Renal cortical epithelial cell (primary cell): ENCODE measurements at places on chromosomes 2 and 18. TPM values are rescaled to one million over a fixed set of nuclear protein-coding genes. Genes with fewer than 3 reads are reported as not detected.

The TSPYL6 gene
- total RNA-seq: not detected in 2 replicates

The DTNA gene
- total RNA-seq: 10.4 and 21.1 TPM in 2 replicates

The RASGRP3 gene
- total RNA-seq: 2.4 and 8.9 TPM in 2 replicates

The DYNAP gene
- not detected in 2 replicates for total RNA-seq

The FNDC4 gene
- total RNA-seq: 25.6 and 30.4 TPM in 2 replicates

The PSMA8 gene
- not detected in 2 replicates for total RNA-seq

The RNF152 gene
- 0.70 and 3.3 TPM in 2 replicates for total RNA-seq

DNA sequence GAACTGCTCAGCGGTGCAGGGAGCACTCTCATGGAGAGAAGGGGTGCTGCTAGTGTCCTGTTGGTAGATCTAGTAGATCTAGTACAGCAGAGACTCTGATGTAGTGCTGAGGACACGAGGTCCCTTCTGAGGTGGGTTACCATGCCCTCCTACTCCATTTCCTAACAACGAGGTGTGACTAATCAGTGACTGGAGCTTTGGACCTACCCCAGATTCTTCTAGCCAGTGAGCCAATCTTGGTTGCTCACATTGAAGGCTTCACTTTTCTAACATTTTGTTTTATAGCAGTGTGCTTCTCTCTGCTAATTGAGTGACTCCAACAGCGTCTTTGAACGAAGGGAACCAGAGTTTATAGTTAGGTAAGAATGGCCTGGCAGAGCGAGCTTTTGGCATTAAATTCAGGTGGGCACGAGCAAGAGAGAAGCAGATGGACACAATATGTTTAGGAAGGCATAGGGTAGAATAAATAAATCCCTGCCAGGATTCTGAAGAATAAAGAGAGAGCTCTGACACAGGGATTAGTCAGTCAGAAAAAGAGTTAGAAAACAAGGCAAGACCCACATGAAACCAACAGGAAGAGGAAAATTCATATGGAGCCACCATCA, 306.0 kb upstream of the RAB12 start:
- no peak for DNase-seq

DNA sequence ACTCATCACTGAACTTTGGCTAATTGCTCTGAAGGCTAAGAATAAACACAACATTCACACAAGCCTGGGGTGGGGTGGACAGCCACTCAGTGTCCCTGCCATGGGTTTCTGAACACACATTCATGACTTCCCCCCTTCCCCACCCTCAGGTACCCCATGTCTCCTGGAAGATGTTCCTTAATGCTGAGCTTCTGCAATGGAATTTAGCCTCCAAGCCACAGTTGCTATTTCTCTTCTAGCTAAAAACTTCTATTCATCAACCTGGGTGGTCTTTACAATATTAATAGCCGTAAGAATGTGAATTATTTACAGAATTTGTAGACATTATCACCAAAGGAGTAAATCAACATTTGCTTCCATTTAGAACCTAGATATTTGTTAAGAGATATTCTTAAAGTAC, 175.1 kb downstream of the ACKR3 start:
- no peak for DNase-seq

- no peak for DNase-seq
These were observed 21.7 kb upstream of the CTAGE1 start for GRCh38 chr18:22439447-22439846.

GRCh38 chr2:179096090-179096489, 46.2 kb upstream of the CCDC141 start:
- DNase-seq: peak; percentile 26

- DNase-seq: no peak
These were observed 87.0 kb upstream of the ITGA6 start for GRCh38 chr2:172340394-172340793.

GRCh38 chr18:10027461-10027860, 113.6 kb downstream of the VAPA start:
- DNase-seq: no peak

- DNase-seq: peak; percentile 44
These were observed 7.1 kb downstream of the TMEM163 start for GRCh38 chr2:134711692-134712091.

DNA sequence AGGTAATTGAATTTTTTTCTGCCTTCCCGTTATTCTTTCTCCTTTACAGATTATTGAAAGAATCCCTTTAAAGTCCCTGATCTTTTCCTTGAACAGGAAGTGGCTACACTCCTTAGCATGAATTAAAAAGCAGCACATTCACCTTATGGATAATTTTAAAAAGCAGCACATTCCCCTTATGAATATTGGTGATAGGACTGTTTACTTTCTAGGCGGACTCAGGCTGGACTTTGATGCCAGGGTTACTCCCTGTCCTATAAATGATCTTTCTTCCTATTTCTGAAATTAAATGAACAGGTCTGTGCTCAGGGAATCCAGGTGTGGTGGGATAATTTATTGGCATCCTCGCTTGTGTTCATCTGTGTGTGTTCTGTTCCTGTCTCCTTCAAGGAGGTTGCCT, 226.0 kb downstream of the DCDC2C start:
- DNase-seq: no peak

- no peak for DNase-seq
These were observed 223.5 kb downstream of the UBE2E3 start for GRCh38 chr2:181203916-181204315.

- DNase-seq: no peak
These were observed 150.7 kb upstream of the LMAN1 start for GRCh38 chr18:59509481-59510442.

DNA sequence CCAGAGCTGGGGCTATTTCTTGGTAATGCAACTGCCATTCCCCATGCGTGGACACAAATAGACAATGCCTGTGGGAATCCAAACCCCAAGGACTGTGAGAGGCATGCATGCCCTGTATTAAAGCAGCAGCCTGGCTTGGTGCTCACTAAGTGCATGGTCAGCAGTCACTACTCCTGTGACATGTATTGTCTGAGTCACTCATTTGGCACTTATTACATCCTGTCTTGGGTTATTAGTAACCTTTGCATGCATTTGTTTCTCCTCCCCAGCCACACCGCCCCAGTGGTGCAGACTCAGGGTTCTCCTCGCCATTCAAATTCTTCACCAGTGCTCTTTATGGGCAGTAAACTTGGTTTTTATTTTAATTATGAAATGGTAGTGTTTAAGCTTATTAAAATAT, 30.2 kb downstream of the PRKCE start:
- DNase-seq: peak; percentile 95

DNA sequence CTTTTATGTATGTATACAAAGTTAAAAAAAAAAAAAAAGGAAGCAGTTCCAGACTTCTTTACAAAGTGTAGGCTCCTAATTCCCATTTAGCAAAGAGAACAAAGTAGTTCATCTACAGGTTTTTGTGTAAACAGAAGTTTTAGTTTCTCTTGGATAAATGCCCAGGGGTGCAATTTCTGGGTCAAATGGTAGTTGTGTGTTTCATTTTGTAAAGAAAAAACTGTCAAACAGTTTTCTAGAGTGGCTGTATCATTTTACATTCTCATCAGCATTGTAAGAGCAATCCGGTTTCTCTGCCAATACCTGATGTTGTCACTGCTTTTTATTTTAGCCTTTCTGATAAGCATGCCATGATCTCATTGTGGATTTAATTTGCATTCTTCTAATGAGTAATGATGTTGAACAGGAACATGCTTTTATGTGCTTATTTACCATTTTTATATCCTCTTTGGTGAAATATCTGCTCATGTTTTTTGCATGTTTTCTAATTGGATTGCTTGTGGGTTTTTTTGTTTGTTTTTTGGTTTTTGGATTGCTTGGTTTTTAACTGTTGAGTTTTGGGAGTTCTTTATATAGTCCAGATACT, 16.6 kb upstream of the PSME4 start:
- peak; percentile 64 for DNase-seq

DNA sequence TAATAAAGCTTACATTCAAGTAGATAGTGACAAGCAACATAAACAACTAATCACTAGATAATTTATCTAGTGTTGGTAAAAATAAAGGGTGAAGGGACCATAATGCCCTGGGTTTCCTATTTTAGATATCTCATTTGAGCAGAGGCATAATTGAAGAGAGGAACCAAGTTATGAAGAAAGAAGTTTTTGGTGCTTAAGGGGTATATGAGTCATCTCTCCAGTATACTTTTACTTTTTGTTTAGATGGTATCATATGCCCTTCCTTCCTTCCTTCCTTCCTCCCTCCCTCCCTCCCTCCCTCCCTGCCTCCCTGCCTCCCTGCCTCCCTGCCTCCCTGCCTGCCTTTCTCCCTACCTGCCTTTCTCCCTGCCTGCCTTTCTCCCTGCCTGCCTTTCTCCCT, 1053.5 kb upstream of the CELF4 start:
- DNase-seq: no peak

DNA sequence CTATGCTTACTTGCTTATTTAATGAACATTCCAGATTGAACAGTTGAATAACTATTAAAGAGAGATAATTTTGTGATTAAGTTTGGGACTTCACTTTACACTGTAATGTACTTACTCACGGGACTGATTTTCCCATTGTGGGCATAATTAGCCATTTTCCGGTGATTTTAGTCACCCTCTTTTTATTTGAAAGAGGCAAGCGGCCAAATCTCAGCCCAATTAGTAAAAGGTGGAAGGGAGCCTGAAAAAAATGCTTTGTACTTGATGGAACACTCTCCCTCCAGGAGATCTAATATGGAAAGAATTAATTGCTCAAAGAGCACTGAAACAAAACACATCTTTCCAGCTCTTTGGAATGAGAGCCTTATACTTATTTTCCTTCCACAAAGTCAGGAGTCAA, 50.2 kb downstream of the CALCRL start:
- DNase-seq: no peak

DNA sequence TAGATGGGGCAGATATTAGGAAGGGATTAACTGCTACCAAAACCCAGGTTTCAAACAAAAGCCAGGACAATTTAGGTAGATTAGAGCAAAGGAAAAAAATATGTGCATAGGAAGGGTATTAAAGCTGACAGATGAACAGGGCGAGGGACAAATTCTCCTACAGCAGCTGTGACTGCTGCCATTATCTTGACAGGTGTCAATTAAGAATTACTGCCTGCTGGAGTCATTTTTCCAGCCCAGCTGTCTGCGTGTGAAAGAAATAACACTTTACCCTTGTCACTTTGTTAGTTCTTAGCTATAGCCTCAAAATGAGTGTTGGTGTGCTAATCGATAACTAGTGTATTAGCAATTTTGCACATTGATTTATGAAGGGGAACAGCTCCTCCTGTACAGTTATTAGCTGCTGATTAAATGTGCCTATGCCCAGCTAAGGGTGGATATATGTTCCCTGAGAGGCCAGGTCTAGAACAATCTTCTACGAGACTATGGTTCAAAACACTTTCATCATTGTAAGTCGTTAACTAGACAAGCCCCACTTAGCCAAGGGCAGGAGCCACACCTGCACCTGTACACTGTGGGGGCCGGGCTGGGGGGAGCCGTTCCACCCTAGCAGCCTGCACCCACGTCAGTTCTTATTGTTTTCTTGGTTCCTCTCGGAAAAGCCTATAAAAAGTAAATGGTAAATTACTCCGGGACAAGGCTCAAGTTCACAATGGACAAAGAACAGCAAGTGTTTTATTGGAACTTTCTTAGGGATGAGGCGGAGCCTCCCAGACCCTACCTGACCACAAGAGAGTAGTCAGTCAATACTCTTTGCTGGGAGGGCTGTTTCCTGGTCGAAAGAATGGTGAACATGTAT, 7.7 kb downstream of the TSHZ1 start:
- peak; percentile 53 for DNase-seq

- no peak for DNase-seq
These were observed 11.8 kb upstream of the GPR17 start for GRCh38 chr2:127634066-127634617.

GRCh38 chr2:157180359-157180758, 77.1 kb upstream of the GALNT5 start:
- no peak for DNase-seq

GRCh38 chr2:119424284-119425118, 7.2 kb upstream of the TMEM37 start:
- DNase-seq: no peak

DNA sequence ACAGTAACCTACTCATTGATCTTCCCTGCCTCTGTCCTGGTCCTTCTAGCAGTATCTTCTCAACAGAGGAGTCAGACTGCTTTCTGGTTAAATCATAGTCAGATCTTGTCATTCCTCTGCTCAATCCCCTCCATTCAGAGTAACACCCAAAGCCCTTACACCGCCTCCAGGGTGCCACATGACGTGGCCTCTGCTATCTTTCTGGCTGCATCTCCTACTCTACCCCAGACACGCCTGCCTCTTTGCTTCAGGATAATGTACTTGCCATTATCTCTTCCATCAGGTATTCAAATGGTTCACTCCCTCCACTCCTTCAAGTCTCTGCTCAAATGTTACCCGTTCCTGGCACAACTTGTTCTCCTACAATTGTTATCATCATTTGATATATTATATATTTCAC, 36.3 kb upstream of the ACVR2A start:
- no peak for DNase-seq

DNA sequence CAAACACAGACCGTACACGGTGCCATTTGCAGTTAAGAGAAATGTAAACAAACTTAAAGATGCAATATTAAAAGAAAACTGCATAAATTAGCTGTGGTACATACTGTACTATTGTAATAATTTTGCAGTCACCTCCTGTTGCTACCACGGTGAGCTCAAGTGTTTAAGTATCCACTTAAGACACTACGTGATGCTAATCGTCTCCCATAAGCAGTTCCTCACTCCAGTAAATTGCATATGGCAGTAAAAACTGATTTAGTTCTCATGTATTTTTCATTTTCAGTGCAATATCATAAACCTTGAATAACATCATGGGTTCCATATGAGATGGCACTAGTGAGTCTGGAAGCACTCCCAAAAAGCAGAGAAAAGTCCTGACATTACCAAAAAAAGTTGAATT, 14.4 kb downstream of the CLEC4F start:
- no peak for DNase-seq

DNA sequence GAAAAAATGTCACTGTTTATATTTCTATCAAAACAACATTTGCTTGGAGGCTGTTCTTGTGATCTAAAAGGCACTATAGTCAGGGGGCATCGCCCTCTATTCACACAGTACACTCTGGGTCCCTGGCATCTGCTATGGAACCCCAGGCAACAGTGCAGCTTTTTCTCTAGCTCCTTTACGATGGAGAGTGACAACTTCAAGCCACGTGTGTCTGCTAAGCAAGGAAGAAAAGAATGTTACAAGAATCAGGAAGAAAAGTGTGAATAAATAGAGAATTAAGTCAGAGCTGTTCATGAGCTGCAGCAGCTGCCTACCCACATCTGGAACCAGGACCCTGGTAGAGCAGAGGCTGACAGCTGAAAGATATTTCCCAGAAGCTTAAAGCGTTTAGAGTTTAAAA, 11.2 kb downstream of the RND3 start:
- DNase-seq: peak; percentile 32

- DNase-seq: no peak
These were observed 167.6 kb downstream of the DCDC2C start for GRCh38 chr2:3871002-3871401.

GRCh38 chr2:102925003-102925402, 163.2 kb downstream of the TMEM182 start:
- no peak for DNase-seq

DNA sequence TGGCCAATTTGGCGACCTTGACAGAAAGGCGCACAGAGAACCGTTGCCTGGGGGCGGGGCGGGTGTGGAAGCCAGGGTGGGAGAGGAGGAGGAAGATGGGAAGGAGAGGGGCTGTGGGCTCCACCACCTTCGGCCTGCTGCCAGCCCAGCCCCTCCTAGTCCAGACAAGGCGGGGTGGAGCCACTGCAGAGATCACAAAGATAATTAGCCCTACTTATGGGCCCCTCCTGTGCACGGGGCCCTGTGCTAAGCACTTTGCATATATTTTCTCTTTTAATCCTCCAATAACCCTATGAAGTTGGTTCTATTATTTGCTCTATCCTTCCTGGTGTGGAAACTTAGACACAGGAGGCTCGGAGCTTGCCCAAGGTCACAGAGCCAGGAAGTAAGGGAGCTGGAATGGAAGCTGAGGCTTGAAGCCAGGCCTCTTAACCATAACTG, 13.7 kb upstream of the ECEL1 start:
- DNase-seq: no peak
